ENCODE measurements at places on chromosomes 2 and 18.

DNA sequence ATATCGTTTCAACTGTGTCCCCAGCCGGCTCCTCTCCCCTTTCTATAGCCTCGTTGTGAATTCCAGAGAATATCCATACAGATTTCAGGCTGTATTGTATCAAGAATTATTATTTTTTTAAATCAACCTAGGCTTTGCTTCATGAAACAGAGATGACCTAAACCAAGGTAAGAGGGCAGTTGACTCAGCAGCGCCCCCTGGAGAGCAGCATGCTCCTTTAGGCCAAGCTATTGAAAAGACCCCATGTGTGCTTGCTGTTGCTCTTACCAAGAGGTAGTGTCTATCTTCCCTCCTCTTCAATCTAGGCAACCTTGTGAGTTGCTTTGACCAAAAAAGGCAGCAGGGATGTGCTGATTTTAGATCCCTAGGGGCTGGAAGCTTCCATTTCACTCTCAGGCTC lies 426.7 kb upstream of the SMIM21 start:
- no peak for DNase-seq

DNA sequence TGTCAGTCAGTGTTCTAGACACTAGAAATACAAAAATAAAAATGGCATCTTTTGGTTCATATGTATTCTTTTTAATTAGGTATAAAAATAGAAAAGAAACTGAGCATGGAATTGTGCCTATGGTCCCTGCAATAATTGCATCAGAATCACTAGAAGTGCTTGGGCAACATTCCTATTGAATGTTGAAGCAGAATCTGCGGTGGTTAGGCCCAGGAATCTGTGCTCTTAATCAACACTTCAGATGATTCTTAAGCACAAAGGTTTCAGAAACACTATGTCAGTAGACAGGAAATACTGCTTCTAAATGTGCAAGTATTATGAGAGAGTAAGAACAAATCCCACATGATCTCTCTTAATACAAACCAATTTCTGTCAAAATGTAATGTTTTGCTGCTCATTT lies 20.3 kb upstream of the RBBP8 start:
- DNase-seq, result no peak

- DNase-seq, result no peak
These were observed 306.9 kb upstream of the NT5C1B start for GRCh38 chr2:18896125-18896764.

GRCh38 chr2:99106913-99107312 lies 34.6 kb upstream of the C2orf15 start:
- DNase-seq, result no peak

GRCh38 chr2:234502285-234502918 lies 5.5 kb upstream of the ARL4C start:
- no peak for DNase-seq

DNA sequence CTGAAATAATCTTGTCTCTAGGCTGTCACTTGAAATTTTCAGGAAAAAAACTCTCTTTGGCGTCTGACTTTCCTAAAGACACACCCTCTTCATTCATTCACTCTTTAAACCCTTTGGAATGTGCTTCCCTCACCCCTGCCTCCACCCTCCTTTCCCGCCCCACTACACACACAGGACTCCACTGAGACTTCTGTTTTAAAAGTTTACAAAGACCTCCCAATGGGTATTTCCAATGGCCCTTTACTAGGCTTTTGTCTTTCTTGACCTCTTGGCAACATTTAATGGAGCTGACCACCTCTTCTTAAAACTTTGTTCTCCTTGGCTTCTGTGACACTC lies 96.1 kb downstream of the RBMS1 start:
- DNase-seq, result no peak

DNA sequence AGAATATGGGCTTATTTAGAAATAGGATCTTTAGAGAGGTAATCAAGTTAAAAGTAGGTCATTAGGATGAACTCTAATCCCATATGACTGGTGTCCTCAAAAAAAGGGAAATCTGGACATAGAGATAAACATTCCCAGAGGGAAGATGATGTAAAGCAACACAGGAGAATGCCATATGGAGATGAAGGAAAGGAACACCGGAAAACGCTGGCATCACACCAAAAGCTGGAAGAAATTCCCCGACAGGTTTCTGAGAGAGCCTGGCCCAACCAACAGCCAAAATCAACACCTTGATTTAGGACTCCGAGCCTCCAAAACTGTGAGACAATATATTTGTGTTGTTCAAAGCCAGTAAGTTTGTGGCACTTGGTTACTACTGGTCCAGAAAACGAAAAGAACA lies 296.7 kb downstream of the DSEL start:
- no peak for DNase-seq

GRCh38 chr2:172282944-172283343 lies 144.4 kb upstream of the ITGA6 start:
- DNase-seq, result no peak

DNA sequence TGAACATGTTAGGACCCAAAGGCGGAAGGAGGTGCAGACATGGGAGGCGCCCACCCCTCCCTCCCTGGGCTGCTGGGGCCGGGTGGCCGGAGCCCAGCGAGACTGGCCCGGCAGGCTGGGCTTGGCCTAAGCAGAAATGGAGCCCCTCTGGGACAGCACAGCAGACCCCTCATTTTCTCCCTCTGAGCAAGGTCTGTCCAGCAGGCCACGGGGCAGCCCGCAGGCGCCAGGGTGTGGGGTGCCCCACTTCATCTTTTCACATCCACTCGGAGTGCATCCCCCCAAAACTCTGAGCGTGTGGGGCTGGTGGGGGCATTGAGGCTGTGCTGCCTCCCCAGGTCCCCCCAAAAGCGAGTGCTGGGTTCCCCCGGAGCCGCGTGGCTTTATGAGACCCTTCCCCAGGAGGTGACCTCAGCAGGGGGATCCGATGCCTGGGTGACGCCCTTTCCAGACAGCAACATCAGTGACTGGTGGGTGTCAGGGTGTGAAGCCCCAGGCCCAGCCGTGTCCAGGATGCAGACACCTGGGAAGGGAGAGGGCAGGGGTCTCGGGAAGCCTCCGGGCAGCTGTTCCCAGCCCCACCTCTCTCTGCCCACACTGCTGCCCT lies 36.7 kb upstream of the GPC1 start:
- no peak for DNase-seq

GRCh38 chr2:120559401-120559800 lies 176.3 kb upstream of the GLI2 start:
- DNase-seq, result no peak

Measured in stimulated activated CD4-positive, alpha-beta T cell treated with anti-CD3 and anti-CD28 coated beads, Interleukin-4, amount 100 ng/mL, for 4 hours (primary cell).